ENCODE measurements at places on chromosomes 1 and 21. TPM values are rescaled to one million over a fixed set of nuclear protein-coding genes. Genes with fewer than 3 reads are reported as not detected.

C1QTNF12 gene
- 6.1 TPM for polyA plus RNA-seq

OR2L8 gene
- polyA plus RNA-seq, result not detected

NME7 gene
- 7.2 TPM for polyA plus RNA-seq

PEX19 gene
- polyA plus RNA-seq, result 135 TPM

ACKR1 gene
- 20.0 TPM for polyA plus RNA-seq

FMO5 gene
- polyA plus RNA-seq, result 7.6 TPM

CBR3 gene
- polyA plus RNA-seq, result 1.6 TPM

OR6N1 gene
- not detected for polyA plus RNA-seq

VWA5B1 gene
- polyA plus RNA-seq, result not detected

TFF2 gene
- 36.8 TPM for polyA plus RNA-seq

CFAP57 gene
- 0.11 TPM for polyA plus RNA-seq
